Activated CD4-positive, alpha-beta T cell treated with anti-CD3 and anti-CD28 coated beads for 48 hours (primary cell): ENCODE measurements at places on chromosomes 2 and 18.

GRCh38 chr2:120820263-120820952 lies 84.7 kb downstream of the GLI2 start:
- no peak for DNase-seq

DNA sequence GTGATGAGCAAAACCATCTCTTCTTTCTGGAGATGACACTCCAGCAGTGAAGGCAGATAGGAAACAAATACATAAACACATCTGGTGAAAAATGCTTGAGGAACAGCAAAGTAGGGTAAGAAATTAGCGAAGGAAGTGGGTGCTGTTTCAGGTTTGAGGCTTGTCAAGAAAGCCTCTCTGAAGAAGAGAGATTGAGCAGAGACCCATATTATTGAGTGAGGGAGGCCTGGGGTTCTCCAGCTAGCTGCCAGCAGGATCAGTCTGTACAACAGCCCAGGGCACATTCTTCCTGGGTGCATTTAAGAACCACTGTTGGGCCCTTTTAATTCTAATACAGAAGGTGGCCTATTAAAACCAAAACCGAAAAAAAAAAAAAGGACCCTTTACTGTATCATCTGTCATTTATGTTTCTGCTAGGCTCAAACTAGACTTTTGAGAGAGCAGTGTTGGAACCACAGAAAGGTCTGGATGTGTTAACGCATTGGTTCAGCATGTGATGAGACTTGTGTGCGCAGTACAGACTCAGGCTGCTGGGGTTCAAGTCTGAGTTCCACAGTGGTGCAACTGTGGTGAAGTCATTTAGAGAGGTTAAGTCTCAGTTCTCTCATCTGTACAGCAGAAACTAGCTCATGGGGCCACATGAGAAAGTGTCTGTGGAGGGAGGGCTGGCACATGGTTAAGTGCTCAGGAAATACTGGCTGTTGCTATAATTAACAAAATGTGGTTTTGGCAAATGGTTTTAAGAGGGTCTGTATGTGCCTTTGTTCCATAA lies 28.9 kb downstream of the MGAT5 start:
- DNase-seq = peak; percentile 66

DNA sequence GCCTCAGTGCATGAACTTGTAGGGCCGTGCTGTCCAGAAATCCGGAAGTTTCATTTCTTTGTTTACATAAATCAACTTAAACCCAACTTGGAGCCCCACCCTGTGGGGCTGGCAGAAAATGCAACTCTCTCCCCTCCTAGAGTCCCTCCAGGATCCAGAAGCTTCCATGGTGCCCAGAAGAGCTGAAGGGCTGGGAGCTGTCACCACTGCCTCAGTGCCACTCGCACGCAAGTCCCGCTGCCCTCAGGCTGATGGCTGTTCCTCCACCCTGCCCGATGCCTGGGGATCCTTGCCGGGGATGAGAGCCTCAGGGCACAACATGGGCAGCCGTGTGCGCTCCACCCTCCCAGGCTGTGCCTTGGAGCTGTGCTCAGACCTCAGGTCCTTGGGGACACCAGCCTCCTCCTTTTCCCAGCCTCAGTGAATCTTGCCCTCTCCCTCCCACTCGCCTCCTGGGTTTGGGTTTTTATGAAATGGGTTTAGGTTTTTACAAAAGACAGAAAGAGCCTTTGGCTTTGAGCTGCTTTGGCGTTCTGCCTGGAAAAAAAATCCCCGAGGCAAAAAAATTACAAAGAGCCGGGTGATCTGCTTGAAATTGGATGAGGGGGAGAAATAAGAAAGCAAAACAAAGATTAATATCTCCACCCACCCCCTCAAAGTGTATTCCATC lies 155.2 kb downstream of the TWIST2 start:
- no peak for DNase-seq

- DNase-seq = peak; percentile 72
These were observed 59.8 kb upstream of the SLC38A11 start for GRCh38 chr2:165015052-165015642.

DNA sequence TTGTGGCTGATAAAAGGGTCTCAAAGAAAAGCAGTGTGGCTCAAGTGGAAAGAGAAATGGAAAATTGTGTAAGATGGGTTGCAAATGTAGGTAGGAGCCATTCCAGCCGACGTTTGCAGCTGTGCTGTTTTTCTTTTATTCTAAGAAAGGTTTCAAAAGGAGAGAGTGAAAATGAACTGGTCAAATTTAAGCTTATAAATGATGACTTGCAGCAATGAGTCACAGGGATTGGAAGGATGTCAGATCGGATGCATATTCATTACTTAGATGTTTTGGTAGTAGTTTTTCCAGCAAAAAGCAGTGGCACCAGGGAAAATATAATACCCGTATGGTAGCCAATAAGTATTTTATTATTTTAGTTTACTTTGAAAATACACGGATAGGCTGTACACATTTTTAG lies 79.1 kb downstream of the LRRTM4 start:
- no peak for DNase-seq

DNA sequence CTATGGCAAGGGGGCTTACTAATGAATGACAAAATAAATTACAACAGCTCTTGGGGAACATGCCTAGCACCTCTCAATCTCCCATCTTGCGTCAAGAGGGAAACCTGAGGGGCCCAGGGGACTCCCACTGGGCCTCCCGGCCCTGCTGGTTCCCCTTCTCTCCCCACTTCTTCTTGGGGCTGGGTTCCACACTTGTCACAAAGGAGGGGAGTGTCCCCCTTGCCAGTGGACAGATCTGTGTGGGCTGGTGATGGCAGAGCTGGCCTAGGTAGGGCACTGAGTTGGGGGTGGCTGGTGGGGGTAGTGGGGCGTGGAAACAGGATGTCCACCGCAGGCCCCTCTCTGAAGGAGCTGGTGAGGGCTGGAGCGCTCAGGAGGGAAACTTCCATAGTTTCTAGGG lies 184.0 kb upstream of the HAAO start:
- no peak for DNase-seq

- peak; percentile 46 for DNase-seq
These were observed 1.4 kb downstream of the NEDD4L start for GRCh38 chr18:58045242-58046092.

DNA sequence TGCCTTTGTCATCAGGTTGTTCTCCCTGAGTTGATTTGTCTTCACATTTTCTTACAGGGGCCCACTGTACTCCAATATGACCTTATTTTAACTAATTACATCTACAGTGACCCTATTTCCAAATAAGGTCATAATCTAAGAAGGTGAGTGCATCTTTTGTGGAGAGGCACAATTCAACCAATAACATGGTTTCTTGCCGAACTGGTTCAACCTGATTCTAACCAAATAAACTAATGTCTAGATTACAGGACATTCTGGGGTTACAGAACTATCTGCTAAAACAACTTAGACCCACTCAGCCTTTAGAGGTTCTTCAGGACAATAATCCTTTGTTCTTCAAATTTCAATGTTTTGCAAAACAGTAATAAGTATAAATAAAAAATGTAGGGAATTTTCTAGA lies 496.5 kb upstream of the SOX11 start:
- no peak for DNase-seq

DNA sequence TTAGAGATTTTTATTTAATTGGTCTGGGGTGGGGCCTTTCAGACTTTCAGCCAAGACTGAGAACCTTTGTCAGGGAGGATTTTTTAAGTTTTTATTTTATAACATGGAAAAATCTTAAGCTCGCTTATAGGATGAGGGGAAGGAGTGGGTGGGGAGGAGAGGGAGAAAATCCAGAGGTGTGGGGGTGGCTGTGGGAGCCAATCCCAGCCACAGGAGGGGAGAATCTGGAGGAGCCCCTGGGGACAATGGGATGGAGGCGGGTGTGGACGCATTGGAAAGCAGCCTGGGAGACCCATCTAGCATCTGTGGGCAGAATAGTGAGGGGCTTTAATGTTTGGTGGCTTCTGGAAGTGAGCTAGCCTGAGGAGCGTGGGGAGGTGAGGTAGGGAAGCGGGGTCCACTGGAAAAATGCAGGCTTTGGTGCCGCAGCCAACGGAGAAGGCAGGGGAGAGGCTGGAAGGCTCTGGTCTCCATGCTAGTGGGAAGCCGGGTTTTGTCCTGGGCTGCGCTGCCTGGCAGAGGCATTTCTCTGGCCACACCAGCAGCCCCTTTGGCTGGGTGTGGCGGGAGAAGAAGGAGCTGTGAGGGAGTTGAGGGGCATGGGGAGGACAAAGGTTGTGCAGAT lies 11.5 kb upstream of the INPP5D start:
- no peak for DNase-seq

- DNase-seq = no peak
These were observed 10.8 kb downstream of the LAPTM4A start for GRCh38 chr2:20040489-20041172.

GRCh38 chr2:234676109-234676782 lies 179.4 kb upstream of the ARL4C start:
- DNase-seq = no peak

- DNase-seq = no peak
These were observed 43.6 kb downstream of the KCNG3 start for GRCh38 chr2:42450136-42450535.

- DNase-seq = no peak
These were observed 112.6 kb downstream of the CHN1 start for GRCh38 chr2:174892546-174892945.

DNA sequence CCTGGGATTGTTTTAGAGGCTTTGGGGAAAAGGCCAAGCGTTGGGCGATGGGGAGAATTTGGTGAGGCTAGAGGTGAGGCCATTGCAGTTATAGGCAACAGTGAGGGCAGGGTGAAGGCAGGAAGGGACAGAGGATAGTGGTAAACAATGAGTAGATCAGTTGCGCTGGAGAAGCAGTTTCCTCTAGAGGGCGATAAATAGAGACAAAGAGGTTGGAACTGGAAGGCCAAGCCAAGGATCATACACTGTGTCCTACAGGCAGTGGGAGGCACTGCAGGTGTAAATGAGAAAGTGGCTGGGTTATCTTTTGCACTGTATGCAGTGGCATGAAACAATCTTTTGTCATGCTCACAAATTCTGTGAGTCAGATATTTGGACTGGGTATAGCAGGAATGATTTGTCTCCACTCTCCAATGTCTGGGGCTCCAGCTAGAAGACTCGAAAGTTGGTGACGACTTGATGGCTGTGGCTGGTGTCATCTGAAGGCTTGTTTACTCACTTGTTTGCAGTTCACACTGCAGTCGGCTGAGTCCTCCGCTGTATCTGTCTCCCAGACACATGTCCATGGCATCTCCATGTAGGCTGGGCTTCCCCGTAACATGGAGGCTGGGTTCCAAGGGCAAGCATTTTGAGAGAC lies 82.1 kb downstream of the TNP1 start:
- DNase-seq = peak; percentile 63

GRCh38 chr2:224901121-224901676 lies 141.1 kb downstream of the DOCK10 start:
- peak; percentile 25 for DNase-seq

DNA sequence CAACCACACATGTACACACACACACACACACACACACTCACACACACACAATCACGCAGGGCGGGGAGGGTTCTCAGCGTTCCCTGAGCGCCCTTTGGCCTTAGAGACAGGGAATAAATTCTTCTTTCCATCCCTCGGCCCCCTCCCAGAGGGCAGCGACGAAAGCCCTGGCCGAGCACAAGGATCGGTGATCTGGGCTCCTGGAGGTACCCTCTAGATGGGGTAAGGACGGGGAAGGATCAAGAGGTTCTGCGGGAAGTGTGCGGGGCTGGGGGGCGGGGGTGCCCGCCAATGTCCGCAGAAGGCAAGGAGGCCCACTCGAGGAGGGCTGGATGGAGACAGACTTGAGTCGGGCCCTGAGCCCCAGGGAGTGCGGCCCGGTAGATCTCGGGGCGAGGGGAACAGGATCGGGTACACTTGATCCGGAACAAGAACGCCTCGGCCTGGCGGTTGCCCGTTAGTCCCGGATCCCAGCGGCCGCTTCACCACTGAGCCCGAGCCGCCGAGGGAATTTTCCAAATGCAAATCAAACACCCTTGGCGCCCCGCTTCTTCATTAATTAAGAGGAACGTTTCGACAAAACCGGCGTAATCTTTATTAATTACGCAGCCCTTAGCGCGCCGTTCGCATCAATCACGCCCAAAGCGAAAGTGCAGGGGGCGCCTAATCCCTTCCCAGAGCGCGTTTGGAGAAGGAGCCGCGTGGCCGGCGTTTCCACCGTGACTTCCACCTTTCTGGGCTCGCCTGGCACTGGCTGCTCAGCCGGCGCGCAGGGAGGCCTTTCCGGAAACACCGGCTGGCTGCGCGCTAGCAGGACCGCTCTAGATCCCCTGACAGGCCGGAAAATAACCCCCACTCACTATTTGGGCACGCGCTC lies 7.0 kb upstream of the PAX3 start:
- DNase-seq = no peak
